Fibroblast of the aortic adventitia (primary cell): ENCODE measurements at places on chromosomes 4 and X.

- DNase-seq = peak; percentile 31
These were observed 7.9 kb downstream of the MAGEB18 start for GRCh38 chrX:26146024-26146423.

- no peak for DNase-seq
These were observed 50.5 kb downstream of the HELT start for GRCh38 chr4:185068837-185069236.

- peak; percentile 2 for DNase-seq
These were observed 76.7 kb downstream of the MAOB start for GRCh38 chrX:43805579-43805978.

DNA sequence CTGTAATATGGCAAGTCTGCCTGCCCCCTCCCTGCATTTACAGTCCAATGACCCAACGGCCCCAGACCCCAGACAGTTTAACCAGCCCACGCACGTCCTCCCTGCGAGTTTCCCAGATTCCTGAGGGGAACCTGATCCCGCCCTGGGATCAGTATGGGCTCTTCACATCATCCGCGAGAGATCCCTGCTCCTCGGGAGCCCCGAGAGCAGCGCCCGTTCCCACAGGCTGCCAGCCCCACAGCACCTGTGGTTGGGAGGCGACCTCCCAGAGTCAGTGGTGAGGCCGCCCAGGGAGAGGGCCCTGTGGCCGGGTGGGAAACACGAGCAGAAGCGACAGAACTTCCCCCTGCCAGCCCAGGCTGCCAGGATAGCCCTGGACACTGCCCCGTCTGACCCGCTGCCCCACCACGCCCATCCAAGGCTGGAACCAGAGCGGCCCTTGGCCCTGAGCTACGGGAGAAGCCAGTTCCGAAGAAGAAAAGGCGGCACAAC lies 32.8 kb downstream of the TSC22D3 start:
- DNase-seq = no peak

- DNase-seq = no peak
These were observed 295.4 kb downstream of the TRIML1 start for GRCh38 chr4:188434643-188435042.

- no peak for DNase-seq
These were observed 17.6 kb downstream of the GAK start for GRCh38 chr4:914531-914930.

DNA sequence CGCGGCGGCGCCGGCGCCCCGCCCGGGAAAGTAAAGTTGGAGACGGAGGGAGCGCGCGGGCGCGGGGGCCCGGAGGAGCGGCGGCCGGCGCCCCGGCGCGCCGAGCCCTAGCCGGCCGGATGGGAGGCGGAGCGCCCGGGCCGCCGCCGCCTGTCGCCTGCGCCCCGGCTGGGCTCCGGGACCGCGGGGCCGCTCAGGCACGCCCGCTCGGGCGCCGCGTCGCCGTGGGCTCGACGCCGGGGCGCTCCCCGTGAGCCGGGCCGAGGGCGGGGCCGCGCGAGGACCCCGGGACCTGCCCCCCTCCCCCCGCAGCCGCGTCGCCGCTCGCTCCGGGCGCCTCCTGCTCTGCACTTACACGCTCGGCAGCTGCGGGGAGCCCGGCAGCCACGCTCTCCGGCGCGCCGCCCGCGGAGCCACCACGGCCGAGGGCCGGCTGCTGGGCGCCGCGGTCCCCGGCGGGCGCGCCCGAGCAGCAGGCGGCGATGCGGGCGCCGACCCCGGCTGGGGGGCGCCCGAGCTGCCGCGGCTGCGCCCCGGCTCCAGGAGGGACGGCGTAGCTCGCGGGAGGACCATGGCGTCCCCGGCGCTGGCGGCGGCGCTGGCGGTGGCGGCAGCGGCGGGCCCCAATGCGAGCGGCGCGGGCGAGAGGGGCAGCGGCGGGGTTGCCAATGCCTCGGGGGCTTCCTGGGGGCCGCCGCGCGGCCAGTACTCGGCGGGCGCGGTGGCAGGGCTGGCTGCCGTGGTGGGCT lies at the start of gene ADRA2C:
TSS of gene ADRA2C (plus strand) at position 350 of the 749 bp plus-strand sequence. CDS start at position 572, 222 bp downstream.
- DNase-seq = no peak

DNA sequence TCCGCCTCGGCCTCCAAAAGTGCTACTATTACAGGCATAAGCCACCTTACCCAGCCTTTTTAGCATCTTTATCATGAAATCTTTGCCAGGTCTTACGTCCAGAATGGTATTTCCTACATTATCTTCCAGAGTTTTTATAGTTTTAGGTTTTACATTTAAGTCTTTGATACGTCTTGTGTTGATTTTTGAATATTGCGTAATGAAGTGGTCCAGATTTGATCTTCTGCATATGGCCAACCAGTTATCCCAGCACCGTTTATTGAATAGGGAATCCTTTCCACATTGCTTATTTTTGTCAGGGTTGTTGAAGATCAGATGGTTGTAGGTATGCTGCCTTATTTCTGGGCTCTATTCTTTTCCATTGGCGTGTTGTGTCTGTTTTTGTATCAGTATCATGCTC lies 349.6 kb downstream of the KCTD8 start:
- DNase-seq = no peak

DNA sequence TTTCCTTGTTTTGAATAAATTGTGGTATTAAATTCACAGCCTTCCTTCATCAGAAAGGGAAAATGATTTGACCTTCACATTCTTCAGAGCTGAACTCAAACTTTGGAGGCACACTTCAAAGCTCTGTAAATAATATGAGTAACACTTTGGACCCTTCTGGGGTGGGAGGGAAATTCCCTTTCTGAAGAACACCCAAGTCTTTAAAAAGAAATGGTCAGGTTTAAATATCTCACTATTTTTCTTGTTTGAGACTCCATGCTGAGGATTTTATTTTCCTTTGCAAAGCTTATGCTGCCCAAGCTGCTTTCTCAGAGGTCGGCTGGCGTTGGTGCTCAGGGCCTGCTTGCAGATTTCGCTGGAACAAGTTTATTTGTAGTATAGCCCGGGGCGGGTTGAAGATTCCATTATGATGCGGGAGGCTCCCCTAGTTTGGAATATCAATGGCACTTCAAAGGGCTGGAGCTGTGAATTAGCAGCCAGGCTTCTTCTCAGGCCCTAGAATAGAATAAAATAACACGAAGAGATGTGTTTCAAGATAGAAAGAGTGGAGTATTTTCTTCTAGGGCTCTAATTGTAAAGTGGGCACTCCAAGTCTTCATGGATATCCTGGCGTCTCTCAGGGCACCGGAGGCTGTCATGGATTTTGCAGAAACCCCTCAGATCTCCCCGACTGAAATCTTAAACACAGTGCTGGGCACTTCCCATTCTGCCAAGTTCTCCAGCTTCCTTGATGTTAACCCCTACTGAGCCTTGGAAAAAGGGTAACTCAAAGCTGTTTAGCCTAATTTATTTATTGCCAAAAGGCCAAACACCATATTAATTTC lies 315.6 kb downstream of the GPAT3 start:
- peak; percentile 47 for DNase-seq

GRCh38 chr4:81165861-81166430 lies 49.1 kb downstream of the PRKG2 start:
- peak; percentile 47 for DNase-seq

- peak; percentile 92 for DNase-seq
These were observed 32.0 kb upstream of the ANXA5 start for GRCh38 chr4:121728798-121729226.

DNA sequence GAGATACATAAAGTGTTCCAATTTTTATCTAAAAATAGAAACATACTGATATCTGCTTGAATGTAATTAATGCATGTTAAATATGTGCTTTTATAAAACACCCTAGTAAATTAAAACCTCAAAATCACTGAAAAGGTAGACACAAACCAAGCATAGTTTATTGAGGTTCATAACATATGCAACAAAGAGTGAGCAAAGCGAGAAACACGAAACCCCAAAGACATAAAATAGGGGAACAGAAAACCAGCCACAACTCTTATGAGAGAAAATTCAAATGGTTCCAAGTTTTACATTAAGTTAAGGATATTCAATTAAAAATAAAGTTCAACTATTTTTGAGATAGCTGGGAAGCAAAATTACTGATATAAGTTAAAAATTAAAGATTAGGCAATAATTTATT lies 336.4 kb upstream of the AGA start:
- DNase-seq = no peak

- DNase-seq = no peak
These were observed 1.9 kb downstream of the SHOX start for GRCh38 chrX:632366-633042.

DNA sequence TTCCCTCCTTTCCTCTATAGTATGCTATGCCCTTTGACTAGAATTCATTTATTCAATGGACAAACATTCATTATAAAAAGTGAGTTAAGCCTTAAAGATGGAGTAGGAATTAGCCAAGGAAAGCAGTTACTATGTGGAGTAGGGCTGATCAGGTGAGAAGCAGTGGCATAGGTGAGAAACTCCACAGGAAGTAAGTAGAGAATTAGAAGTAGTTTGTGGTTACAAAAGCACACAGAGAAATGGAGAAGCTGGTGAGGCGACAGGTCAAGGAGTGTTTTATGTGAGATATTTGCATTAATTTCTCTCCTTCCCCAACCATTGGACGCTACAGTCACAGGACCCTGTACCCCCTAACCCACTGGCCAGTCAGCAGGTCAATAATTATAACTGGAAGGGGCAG lies 30.6 kb downstream of the SETD7 start:
- DNase-seq = no peak

DNA sequence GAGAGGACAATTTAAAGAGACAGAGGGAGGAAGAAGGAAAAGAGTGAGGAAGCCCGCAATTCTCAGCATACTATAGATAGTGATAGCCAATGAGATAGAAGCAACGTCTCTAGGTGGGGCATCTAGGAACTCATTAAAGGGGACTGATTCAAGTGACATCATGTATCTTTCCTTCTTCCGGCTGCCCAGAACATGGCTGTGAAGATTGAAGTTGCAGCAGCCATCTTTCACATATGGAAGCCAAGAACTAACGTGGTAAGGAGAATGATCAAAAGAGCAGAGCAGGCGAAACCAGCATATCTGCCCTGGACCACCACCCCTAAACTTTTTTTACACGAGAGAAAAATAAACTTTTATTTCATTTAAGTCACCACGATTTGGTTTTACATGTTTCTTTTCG lies 133.8 kb downstream of the DDX53 start:
- no peak for DNase-seq

- DNase-seq = no peak
These were observed 703 bp upstream of the FTSJ1 start for GRCh38 chrX:48475296-48475695.

DNA sequence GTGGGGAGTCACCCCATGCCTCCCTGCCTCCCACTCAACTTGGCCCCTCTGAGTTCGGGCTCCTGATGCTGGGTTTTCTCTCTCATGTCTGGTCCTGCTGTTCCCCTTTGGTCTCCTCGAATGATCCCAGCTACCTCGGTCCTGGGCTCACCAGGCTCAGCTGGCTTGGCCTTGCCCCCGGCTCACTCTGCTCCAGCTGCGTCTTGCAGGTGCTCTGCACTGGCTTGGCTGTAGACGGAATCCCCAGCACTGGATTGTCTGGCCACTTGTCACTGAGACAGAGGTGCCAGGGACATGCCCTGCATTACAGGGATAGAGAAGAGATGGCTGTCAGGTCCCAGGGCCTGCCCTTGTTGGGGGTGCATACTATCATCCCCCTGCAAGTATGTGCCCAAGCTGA lies 41.6 kb upstream of the NYX start:
- no peak for DNase-seq

- no peak for DNase-seq
These were observed 115.3 kb downstream of the DACH2 start for GRCh38 chrX:86263526-86263925.

DNA sequence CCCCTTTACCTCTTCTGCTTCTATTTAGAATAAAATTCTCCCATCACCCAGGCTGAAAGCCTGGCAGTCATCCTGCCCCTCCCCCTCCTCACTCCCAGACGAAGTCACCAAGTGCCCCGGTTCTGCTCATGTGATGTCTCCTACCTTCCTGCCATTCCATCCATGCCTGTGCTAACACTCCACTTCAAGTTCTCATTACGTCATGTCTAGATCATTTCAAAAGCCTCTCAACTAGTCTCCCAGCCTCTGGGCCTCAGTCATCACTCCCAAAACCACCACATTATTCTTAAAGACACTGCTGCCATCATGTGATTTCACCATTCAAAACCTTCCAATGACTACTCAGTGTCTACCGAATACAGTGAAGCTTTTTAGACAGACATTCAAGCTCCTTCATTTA lies 17.2 kb upstream of the HOPX start:
- peak; percentile 11 for DNase-seq

DNA sequence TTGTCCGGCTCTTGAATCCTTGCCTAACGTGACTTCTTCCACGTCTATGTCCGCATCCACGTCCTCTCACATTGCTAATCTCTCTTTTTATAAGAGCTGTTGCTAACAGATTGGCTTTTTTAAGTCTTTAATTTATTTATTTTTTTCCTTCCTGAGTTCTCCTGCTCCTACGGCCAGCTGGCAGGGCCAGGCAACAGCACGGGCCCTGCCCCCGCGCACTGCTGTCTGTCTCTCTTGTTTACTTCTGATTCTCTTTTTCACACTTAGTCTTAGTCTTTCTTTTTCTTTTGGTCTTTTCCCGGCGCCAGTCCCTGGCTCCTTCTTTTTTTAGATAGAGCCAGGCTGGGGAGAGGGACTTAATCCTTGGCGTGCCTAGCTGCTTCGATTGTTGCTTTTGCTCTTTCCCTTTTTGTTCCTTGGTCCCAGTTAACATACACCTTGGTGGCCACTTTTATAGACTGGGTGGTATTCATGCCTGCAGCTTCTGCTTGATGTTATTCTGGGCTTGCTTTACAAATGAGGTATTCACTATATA lies 53.2 kb upstream of the RBMX start:
- DNase-seq = no peak

DNA sequence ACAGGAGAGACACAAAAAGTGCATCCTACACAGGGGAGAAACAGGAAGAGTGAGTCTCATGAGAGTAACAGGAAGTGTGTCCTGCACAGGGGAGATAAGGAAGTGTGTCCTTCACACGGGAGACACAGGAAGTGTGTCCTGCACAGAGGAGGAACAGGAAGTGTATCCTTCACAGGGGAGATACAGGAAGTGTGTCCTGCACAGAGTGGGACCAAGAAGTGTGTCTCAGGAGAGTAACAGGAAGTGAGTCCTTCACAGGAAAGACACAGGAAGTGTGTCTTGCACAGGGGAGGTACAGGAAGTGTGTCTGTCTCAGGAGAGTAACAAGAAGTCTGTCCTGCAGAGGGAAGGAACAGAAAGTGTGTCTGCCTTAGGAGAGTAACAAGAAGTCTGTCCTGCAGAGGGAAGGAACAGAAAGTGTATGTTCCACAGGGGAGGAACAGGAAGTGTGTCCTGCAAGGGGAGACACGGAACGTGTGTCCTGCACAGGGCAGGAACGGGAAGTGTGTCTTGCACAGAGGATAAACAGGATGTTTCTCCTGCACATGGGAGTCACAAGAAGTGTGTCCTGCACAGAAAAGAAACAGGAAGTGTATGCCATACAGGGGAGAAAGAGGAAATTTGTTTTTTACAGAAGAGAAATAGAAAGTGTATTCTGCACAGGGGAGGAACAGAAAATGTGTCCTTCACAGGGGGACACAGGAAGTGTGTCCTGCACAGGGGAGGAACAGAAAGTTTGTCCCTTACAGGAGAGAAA lies 102.0 kb downstream of the ARSF start:
- DNase-seq = no peak

DNA sequence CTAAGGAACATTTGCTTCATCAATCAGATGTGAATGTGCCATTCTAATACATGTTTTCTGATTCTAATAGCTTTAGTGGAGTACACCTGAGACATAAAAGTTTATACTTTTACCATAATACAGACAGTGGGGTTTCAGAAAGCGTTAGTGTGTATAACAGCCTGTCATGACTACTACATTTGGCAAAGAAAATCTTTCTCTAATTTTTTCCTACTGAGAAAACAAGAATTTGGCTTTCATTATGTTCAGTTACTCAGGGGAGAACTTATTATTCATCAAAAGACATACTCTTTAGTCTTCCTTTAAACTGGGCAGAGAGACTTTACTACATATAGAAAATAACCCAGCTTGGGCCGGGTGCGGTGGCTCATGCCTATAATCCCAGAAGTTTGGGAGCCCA lies 104.9 kb downstream of the PCDH18 start:
- DNase-seq = peak; percentile 10
